ENCODE measurements at places on chromosomes 16 and 17.

DNA sequence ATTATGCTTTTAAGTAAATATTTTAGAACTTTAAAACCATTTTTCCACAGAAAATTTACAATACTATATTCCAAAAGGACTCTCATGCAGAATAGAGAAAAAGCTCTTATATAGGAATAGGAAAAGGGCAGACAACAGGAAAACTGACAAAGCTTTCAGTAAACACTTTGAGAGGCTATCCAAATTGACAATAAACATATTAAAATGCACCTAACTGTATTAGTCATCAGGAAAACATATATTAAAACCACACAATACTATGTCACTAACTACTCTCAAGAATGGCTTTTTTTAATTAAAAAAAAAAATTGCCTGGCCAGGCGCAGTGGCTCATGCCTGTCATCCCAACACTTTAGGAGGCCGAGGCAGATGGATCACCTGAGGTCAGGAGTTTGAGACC lies 77.3 kb downstream of the CEP112 start:
- DNase-seq = no peak

DNA sequence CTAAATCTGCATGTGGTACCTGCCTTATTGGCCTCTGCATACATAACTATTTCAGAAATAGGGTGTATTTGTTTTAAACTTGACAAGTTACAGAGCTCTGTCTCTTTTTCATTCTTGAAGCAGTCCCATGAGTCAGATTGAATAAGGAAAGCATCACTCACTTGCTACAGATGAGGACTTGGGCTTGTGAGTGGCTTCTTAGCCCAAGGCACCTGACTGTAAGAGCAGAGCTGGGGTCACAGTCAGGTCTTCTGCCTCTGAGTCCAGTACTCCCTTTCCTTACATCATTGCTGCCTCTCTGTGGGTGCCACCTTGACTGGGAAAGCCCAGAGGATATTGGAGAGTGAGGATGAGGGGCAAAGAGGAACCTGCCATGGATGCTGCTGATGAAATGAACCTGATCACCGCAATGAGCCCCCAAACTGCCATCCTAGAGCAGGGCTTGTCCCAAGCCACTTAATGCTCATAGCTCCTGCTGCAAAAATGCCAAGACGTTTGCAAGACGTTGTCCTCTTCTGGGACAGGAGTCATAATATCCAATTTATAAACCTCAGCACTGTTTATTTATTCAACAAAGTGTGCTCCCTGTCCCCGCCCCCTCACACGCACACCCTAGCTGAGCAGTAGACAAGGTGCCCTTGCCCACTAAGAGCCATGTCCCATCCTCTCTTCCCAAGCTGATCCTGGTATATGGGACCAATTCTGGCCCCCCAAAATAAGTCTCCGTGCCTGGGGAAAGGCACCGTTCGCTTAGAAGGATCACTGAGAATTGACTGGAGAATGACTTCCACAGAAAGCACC lies 74.1 kb downstream of the CCDC182 start:
- DNase-seq = peak; percentile 16

DNA sequence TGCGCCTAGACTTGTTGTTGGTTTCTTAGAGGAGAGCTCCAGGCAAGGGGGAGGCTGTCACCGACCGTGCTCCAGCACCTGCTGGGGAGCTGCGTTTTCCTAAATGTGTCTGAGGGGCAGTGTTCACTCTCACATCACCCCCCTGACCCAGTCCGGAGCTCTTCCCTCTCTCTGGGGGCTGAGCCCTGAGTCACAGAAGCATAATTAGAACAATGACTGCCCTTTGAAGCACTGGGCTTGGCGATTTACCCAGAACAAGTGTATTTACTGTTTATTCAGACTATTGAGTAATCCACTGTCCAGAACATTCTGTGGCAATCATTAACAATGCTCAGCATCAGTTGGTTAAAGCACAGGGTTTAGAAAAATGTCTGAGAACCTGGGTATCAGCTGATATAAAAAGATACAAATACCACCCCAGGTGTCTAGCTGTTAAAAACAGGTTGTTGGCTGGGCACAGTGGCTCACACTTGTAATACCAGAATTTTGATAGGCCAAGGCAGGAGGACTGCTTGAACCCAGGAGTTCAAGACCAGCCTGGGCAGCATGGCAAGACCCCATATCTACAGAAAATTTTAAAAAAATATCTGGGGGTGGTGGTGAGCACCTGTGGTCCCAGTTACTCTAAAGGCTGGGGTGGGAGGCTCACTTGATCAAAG lies 8.1 kb downstream of the CES4A start:
- no peak for DNase-seq

DNA sequence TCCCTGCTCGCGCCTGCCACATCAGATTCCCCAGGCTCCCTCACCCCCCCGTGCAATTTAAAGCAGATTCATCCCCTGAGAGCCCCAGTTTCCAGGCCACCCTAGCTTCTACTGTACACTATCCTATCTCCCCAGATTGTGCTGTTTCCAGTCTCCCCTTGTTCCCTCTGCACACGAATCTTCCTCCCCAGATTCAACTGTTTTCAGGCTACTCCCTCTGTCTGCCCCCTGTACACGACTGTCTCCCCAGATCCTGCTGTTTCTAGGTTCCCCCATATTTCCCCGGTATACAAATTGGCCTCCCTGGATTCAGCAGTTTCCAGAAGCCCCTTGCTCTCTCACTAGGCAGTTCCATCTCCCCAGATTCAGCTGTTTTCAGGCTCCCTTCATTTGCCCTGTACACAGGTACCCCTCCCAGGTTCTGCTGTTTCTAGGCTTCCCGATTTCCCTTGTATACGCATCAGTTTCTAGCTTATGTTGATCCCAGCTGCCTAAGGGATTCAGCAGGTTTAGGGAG lies 22.9 kb downstream of the COPZ2 start:
- no peak for DNase-seq

DNA sequence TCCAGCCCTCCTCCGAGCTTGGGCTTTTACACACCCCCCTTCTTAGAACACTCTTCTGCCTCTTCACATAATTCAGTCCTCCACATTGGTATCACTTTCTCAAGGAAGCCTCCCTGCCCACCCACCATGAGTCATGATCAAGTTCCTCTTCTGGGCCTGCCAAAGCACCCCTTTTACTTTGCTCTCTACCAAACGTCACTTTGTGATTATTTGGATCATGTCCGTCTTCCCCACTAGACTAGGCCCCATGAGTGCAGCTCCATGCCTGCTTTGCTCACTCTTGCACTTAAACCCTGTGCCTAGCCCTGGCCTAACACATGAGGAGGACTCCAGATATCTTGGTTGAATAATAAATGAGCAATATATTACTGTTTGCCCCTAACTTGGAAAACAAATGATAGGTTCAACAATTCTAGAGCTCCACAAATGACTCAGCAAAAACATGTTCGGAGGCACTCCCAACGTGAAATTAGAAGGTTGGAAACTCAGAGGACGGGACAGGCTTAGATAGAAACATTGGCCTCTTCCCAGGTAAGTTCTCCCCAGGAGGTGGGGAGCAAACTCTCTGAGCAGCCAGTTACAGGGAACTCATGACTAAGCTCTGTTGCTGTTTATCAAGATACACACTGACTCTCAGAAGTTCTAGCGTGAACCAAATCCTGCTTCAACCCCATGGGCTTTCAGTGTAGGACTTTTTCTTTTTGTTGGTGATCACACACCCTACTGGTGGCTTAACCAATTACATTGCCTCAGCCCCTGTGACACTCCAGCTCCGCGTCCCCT lies 28.3 kb downstream of the G6PC1 start:
- peak; percentile 28 for DNase-seq

GRCh38 chr16:9279291-9280068 lies 188.0 kb downstream of the HAPSTR1 start:
- DNase-seq = no peak

DNA sequence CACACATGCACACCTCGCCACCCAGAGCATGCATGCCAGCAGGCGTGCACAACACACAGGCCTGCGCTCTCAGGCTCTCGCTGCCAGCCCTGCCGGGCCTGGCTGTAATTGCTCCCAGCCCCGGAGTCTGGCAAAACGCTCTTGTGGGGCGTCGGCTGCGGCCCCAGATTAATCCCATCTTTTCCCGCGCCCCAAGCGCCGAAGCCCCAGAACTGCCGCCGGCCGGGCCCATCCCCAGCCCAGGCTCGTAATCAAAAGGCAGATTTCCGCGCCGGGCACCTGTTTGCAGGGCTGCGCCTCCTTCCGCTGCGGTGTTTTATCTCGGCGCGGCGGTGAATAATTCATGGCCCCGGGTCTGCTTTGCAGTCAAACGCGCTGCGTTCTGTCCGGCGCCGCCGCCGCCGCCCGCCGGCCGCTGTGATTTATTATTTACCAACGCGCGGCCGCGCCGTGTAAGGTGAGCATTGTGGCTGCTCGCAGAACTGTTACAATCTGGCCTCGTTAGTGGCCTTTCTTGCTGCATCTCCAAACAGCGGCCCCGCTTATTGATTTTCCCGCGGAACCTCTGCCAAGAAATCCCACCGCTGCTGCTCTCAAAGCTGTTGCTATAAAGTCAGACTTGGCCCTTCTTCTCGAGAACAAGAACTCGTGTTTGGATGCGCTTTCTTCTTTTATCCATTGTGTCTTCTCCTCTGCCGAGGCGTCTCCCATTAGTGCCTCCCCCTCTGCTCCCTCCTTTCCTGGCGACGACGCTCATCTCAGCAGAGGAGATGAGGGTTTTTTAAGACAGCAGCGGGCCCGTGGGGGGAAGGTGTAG lies 126.1 kb downstream of the IRX5 start:
- no peak for DNase-seq

GRCh38 chr17:7114241-7114874 lies at the start of gene ASGR2:
ASGR2 (minus strand) TSS chr17:7114822; CDS start chr17:7114240, 582 bp downstream.
- no peak for DNase-seq

GRCh38 chr17:38907930-38908675 lies 17.3 kb upstream of the LASP1NB start:
- DNase-seq = no peak

- no peak for DNase-seq
Measured at GRCh38 chr16:9578459-9578858, 487.0 kb downstream of the HAPSTR1 start.

DNA sequence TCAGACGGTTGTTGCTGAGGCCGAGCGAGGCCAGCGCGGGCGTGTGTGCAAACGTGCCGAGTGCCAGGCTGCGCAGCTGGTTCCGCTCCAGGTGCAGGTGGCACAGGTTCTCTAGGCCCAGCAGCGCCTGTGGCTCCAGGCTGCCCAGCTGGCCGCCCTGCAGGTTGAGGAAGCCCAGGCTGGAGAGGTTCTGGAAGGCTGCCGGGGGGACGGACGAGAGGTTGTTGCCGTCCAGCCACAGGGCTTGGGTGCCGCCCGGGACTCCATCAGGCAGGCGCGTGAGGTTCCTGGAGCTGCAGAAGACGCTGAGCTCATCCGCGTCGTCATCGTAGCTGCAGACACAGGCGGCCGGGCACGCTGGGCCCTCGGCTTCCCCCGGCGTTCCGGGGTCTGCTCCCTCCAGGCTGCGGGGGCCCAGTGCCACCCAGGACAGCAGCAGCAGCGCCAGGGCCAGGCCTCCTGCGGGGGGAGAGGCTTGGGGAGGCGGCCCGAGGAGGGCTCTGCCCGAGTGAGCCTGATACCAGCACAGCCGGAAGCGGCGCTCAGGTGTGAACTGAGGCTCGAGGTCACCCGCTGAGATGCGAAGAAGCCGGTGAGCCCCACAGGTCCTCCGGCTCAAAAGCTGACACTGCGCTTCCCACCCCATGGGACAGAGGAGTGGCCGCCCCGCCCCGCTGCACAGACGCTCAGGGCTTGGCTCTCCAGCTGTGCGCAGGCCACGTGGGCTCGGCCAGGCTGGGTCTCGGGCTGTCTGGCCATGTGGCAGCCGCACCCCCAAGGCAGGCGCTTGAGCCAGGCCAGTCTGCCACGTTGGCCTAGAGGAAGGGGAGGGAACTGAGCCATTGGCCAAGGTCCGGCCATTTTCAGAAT lies 1.3 kb downstream of the IGFALS start:
- DNase-seq = no peak

- DNase-seq = no peak
Measured at GRCh38 chr16:839643-840408, 39.3 kb upstream of the GNG13 start.

DNA sequence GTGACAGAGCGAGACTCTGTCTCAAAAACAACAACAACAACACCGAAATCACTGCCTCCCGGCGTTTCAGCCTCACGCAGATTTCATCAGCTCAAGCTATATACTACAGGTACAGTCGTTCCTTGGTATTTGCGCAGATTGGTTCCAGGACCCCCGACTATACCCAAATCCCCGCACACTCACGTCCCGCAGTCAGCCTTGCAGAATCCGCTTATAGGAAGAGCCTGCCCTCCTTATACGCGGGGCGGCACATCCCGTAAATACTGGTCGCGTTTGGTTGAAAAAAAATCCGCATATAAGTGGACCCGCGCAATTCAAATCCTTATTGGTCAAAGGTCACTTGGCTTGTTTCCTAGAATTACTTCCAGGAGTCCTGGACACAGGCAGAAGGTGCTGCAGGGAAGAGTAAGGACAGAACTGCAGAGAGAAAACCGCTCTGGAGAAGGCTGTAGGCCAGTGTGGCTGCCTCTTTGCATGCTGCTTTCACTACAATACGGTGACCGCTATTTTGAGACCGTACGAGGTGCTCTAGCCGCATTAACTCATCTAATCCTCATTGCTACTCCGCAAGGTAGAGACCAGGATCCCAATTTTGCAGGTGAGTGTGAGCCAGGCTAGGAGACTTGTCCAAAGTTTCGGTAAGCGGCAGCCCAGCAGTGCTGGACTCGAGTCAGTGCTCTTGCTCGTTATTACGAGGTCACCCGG lies 718 bp downstream of the NDUFAB1 start:
- DNase-seq = no peak

DNA sequence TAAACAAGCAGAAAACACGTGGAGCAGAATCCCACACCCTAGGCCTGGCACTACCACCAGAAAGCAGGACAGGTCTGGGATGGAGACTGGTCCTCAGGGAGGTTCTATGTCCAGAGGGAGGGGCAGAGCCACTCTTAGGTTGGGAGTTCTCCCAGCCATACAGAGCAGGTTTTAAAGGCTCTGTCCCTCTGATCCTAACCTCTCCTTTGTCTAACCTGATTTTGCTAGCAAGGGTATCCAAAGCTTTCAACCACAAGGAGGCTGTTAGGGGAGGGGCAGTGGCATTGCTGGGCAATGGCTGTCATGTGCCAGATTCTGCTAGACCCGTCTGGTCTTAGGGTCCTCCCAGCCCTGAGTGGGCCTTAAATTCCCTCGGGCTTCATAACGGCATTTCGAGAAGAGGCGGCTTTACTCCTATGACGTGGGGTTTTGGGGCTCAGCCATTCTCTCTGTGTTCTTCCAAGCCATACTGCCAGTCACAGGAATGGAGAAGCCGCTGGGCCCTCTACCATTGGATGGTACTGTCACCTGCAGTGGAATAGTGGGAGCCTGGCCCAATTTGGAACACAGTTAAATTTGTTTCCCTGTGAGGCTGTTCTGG lies 5.7 kb downstream of the TPPP3 start:
- no peak for DNase-seq
